ENCODE measurements at places on chromosomes 2 and 18.

DNA sequence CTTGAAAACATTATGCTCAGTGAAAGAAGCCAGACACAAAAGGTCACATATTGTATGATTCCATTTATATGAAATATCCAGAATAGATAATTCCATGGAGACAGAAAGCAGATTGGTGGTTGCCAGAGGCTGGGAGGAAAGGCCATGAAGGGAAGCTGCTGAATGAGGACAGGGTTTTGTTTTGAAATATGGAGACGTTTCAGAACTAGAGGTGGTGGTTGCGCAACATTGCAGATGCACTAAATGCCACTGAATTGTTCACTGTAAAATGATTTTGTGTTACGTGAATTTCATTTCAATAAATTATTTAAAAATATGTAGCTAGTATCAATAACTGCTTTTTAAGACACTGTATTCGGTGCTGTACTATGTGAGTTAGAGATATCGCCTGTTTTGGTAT lies 101.7 kb upstream of the ZNF236 start:
- DNase-seq = no peak

DNA sequence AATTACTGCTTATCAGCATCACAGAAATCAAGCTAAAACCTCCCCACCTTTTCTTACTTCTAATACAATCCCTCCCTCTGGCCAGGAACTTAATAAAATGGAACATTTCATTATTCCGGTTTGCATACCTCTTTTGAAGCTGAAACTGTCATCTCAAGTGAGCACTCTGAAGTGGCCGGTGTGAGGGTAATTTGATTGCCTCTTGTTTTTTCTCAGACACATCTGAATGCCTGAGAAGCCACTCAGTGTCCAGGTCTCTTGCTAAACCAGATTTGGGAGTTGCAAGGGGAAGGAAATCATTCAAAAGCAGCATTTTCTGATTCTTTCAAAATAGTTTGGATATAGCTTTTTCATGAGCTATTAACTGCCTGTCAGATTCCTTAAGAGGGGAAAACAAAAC lies 190.3 kb downstream of the C1D start:
- no peak for DNase-seq

- no peak for DNase-seq
These were observed 146.6 kb upstream of the REV1 start for GRCh38 chr2:99636144-99637034.

GRCh38 chr2:229832510-229832898 lies 89.3 kb downstream of the TRIP12 start:
- DNase-seq = no peak

GRCh38 chr2:63034526-63034925 lies 16.1 kb upstream of the OTX1 start:
- no peak for DNase-seq

GRCh38 chr2:218985021-218985324 lies at the start of gene FEV:
TSS of gene FEV (minus strand) at chr2:218985184. CDS start at chr2:218985075, 109 bp downstream.
- DNase-seq = no peak

- DNase-seq = no peak
These were observed 2.3 kb downstream of the RFTN2 start for GRCh38 chr2:197673106-197673505.

- no peak for DNase-seq
These were observed 3.8 kb upstream of the CDKL4 start for GRCh38 chr2:39247512-39248043.

DNA sequence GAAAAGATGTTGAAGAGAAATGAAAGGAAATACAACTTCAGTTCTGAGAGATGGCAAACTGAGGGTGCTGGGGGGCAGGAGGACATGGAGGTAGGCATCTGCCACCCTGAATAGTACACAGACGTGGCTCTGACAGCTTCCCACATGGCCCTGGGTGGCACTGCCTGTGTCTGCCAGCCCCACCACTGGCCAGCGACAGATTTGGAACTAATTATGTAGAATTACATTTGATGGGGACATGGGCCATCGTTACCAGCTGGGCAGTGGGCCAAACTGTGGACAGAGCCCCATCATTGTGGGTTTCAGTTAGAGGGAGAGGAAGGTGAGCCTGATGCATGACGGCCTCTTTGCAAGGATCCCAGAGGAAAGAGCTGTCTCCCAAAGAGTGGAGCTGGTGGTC lies 216.0 kb upstream of the HAAO start:
- DNase-seq = no peak

- no peak for DNase-seq
These were observed 270.9 kb downstream of the ATAD2B start for GRCh38 chr2:23655934-23656596.

GRCh38 chr2:134108113-134108512 lies 145.8 kb upstream of the MGAT5 start:
- DNase-seq = no peak

- DNase-seq = no peak
These were observed 3.0 kb downstream of the ANKRD53 start for GRCh38 chr2:70981421-70981820.

- DNase-seq = no peak
These were observed 5.9 kb downstream of the ASXL3 start for GRCh38 chr18:33583901-33584300.

- no peak for DNase-seq
These were observed 13.1 kb upstream of the CETN1 start for GRCh38 chr18:567122-567521.

DNA sequence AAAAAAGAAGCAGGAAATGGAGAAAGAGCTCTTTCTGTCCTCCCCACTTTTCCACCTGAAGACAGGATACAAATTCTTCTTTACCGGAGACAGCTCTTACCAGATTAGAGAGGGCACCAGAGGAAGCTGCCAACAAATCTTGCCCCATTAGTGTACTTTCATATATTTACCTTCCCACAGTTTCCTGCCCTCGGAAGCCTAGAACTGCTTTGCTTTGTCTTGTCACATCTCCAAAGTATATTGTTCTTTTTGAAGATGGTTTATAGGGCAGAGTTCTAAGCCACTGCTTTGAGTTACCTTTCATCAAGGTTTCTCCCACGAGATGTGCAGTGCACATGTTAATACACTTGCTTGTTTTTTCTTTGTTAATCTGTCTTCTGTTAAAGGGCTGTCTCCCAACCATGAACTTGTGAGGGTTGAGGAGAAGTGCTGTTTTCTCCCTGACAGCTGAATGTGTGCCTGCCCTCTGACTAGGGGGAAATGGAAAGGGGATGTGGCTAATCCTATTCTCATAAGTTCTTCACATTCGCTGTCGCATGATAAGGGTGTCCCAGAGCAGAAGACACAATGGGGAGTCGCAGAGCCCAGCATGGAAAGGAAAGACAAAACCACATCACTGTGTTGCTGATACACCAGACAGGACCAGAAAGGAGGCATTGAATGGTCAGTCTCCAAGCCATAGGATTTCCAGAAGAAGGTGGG lies 24.2 kb downstream of the CENPA start:
- DNase-seq = no peak

GRCh38 chr2:136638193-136638592 lies 127.2 kb upstream of the THSD7B start:
- no peak for DNase-seq

DNA sequence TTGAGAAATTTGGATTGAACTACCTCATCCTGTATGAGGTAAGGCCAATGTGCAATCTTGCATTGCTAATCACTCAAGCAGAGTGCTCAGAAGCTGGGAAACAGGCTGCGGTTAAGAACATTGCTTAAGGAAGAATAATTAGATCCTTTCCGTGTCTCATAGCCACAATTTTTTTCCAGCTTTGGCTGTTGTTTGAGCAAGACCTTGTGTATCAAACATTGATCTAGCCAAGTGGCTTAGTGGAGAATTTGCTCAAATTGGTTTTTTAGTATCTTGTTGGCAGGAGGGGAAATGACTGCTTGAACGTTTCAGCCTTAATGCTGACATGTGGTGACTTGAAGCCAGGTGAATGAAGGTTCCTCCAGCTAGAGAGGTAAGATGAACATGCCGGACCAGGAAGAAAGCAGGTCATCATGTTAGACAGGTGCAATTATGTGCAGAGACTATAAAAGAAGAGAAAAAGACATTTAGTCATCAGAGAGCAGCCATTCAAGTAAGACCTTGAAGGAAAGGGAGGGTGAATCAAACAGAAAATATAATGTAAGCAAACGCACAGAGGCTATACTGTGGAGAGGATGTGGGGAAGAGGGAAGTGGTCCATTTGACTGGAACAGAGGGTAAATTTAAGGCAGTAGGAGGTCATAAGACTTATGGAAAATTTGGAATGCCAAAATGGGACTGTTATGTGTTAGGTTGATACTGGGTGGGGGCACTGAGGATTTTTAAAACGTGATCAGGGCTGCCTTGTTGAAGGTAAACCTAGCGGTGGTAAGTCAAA lies 98.9 kb upstream of the CYP1B1 start:
- DNase-seq = no peak

- DNase-seq = no peak
These were observed 57.4 kb downstream of the ADI1 start for GRCh38 chr2:3461801-3462492.

GRCh38 chr18:4888251-4889040 lies 308.6 kb downstream of the AKAIN1 start:
- no peak for DNase-seq

GRCh38 chr18:71809711-71810110 lies 734.4 kb downstream of the CBLN2 start:
- no peak for DNase-seq

GRCh38 chr2:134558208-134558830 lies 160.5 kb downstream of the TMEM163 start:
- no peak for DNase-seq

GRCh38 chr2:49165662-49166061 lies 11.3 kb upstream of the FSHR start:
- DNase-seq = no peak
